ENCODE measurements at places on chromosomes 1 and 21.

- no peak for DNase-seq
These were observed 14.4 kb downstream of the FRRS1 start for GRCh38 chr1:99751877-99752504.

- no peak for DNase-seq
These were observed 70.5 kb upstream of the COL24A1 start for GRCh38 chr1:86227026-86227425.

- DNase-seq: no peak
These were observed 28.3 kb downstream of the SLC30A7 start for GRCh38 chr1:100924212-100924611.

- no peak for DNase-seq
These were observed 109.5 kb downstream of the PSMG1 start for GRCh38 chr21:39073717-39074116.

- DNase-seq: no peak
These were observed 84.7 kb downstream of the URB2 start for GRCh38 chr1:229710746-229711145.

GRCh38 chr1:236143104-236143948 lies 987 bp downstream of the GPR137B start:
- no peak for DNase-seq

GRCh38 chr1:50959303-50959912 lies 659 bp downstream of the FAF1 start:
- DNase-seq: no peak

DNA sequence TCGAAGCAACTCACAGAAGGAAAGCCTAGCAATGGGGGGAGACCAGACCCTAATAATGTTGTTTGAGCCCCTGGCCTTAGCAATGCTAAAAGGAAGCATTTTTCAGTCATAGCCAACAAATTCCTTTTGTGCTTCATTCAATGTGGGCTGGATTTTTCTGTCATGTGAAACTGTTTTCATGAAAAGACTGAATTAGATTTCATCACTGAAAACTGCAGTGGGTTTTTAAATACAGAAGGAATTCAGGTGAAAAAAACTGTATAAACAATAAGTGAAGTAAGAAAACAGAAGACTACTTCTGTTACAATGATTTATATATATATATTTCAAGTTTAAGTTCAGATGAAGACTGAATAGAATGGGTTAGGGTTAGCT lies 204.8 kb downstream of the SMYD3 start:
- no peak for DNase-seq

DNA sequence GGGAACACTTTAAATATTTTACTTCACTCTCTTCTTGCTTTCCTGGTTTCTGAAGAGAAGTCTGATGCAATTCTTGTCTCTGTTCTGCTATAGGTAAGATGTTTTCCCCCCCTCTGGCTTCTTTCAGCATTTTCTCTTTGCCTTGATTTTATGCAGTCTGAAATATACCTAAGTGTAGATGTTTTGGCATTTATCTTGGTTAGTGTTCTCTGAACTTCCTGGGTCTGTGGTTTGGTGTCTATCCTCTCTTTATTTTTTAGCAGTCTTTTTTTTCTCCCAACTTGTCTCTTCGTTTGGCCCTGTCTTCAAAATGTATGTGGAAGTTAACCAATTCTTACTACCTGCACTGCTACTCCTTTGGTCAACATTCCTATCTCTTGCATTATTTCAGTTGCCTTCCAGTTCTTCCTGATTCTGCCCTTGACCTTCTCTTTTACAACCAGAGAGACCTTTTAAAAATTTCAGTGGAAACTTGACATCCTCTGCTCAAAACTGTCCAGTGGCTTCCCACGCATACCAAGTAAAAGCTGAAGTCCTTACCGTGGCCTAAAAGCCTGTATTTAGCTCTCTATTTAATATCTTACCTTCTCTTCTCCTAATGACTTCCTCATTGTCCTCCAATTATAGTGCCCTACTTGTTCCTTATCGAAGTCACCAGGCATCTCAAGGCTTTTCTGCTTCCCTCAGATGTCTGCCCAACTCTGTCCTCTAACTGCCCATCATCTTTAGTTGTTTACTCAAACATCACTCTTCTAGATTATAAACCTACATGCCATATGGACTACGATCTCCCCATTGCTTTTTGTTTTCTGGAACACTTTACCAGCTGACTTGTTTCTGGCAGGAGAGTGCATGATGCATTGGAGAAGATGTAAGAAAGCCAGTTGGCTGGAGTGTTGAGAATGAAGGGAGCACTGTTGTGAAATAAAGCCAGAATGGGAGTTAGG lies 40.9 kb downstream of the RAP1A start:
- DNase-seq: no peak

GRCh38 chr1:61259379-61260148 lies 177.2 kb downstream of the NFIA start:
- no peak for DNase-seq

GRCh38 chr21:46455575-46456385 lies 2.9 kb upstream of the DIP2A start:
- DNase-seq: no peak

GRCh38 chr1:165942927-165943597 lies 115.6 kb downstream of the UCK2 start:
- DNase-seq: no peak

DNA sequence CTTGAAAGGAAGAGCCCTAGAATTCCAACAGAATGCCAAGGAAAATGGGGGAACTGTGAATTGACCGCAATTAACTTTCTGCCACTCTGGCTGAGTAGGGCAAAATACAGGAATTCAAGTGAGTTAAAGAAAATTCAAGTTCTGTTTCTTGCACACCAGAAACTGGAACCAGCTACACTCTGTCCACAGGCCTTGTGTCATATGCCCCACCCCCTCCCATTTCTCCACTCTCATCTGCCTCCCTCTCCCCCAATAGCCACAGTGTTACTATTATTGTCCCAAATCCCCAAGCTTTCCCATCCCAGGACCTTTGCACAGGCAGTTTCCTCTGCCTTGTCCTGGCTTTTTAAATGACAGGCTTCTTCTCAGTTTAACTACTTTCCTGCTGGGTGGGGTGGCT lies 4.3 kb upstream of the STK40 start:
- no peak for DNase-seq

DNA sequence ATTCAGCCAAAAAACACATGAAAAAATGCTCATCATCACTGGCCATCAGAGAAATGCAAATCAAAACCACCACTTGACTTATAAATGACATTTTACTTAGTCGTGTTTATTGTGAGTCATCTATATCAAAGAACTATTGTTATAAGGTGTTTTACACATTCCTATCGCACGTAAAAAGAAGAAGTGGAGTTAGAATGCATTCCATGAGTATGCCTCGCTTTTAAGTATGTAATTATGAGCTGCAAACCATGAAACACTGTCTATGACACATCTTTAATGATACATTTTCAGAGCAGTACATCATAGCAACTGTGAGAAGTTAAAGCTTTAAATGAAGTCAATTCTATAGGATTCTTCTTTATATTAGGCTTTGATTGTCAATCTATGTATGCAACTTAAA lies 614.3 kb upstream of the ADAMTS5 start:
- DNase-seq: no peak

DNA sequence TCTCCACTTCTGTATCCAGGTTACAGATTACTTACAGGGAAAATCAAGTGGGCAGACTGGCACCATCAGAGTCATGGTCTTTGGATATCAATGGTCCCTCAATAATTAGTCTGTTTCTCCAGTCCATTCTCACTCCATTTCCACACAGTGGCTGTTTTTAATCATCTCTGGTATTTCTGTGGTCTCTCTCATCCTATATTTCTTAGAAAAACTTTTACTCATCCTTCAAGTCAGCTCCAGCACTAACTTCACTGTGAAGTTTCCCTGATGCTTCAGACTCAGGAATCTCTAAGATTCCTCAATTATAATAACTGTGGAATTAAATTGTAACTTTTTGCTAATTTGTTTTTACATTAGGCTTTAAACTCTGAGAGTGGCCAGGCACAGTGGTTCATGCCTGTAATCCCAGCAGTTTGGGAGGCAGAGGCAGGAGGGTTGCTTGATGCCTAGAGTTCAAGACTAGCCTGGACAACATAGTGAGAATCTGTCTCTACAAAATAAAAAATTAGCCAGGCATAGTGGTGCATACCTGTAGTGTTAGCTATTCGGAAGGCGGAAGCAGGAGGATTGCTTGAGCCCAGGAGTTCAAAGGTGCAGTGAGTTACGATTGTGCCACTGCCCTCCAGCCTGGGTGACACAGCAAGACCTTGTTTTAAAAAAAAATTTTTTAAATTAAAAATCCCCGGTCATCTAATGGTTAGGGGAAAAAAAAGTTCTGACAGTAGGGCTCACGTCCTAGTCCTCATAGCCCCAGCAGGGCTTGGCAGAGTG lies 10.6 kb downstream of the CD160 start:
- no peak for DNase-seq

- no peak for DNase-seq
These were observed 100.3 kb downstream of the ATG4C start for GRCh38 chr1:62884156-62884740.

DNA sequence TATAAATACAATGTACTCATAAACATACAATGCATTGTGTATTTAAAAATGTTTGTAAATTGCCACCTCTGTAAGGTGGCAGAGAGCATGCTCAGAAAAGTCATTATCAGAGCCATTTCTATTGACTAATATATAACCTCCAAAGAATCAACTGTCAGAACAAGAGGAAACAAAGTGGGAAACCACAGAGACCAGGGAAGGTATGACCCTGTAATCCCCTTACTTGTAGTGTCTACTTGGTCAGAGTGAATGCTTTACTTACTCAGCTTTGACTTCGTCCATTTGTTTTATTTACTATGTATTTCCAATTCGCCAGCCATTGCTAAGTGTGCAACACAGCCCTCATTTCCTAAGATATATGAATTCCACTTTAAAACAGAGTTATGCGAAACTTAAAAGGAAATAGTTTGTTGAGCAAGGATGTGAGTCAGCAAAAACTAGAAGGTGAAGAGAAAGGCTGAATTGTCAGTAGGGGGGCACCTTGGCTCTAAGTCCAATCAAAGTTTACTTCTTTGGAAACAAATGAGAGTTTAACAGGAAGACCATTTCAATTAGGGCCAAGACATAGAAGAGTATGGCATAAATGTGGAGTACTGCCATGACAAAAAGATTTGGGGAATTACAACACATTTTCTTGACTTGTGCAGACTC lies 671.7 kb upstream of the PTBP2 start:
- no peak for DNase-seq

GRCh38 chr1:185393205-185393604 lies 76.2 kb upstream of the IVNS1ABP start:
- peak; percentile 82 for DNase-seq

DNA sequence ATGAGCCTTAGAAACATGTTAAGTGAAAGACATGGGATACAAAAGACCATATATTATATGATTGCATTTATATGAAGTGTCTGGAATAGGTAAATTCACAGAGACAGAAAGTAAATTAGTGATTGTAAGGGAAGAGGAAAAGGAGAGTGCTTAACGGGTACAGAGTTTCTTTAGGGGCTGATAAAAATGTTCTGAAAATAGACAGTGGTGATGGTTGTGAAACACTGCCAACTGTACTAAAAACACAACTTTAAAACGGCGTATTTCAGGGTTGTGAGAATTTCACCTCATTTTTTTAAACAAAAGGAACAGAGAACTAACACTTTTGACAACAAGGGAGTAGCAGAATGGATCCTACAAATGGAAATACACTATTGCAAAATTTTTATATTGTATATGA lies 13.4 kb downstream of the COP1 start:
- no peak for DNase-seq

- DNase-seq: no peak
These were observed 27.8 kb upstream of the ZNF281 start for GRCh38 chr1:200437556-200438203.

GRCh38 chr1:65175171-65176055 lies 27.4 kb downstream of the AK4 start:
- no peak for DNase-seq

GRCh38 chr1:181178241-181178879 lies 89.9 kb downstream of the IER5 start:
- DNase-seq: no peak

DNA sequence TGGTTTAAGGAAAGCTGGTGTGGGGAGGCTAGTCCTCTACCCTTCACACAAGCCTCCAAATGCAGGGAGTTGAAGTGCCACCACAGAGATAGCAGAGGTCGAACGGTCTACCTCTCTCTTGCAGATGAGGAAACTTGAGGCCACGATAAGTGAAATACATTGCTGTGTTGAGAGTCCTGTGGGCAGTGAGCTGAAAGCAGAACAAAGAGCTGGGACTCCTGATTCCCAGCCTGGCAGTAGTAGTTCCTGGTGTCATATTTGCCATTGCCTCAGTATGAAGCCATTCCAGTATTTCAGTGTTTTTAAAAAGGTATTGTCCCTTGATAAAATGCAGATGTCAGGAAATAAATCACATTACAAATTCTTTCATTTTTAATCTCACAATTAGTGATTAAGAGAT lies 28.6 kb downstream of the AK4 start:
- no peak for DNase-seq

- DNase-seq: no peak
These were observed 101.5 kb downstream of the ST6GALNAC3 start for GRCh38 chr1:76176000-76176399.

GRCh38 chr1:19066874-19067181 lies 110.4 kb upstream of the IFFO2 start:
- no peak for DNase-seq

GRCh38 chr1:47622776-47623556 lies 185.1 kb downstream of the FOXD2 start:
- no peak for DNase-seq

DNA sequence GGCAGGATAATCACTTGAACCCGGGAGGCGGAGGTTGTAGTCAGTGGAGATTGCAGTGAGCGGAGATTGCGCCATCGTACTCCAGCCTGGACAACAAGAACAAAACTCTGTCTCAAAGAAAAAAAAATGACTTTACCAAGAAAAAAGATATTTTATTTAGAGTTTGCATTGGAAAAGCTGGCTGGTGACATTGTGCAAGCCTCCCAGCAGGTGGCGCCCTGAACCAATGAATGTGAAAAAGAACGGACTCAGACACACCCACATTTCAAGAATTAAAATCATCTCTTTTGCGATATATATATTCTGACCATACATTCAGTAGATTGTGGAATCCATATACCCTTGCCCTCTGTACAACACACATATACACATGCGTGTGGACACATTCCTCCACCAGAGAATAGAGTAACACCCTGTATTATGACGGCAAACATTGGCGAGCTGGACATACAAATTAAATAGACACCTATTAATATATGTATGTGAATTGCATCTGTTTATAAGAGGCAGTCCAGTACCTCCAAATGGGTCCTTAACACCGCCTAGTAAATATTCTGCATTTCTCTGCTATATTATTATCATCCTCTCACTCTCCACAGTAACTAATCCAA lies 39.0 kb upstream of the CADM3 start:
- DNase-seq: peak; percentile 50

- DNase-seq: no peak
These were observed 207.4 kb upstream of the NRIP1 start for GRCh38 chr21:15272171-15272570.

DNA sequence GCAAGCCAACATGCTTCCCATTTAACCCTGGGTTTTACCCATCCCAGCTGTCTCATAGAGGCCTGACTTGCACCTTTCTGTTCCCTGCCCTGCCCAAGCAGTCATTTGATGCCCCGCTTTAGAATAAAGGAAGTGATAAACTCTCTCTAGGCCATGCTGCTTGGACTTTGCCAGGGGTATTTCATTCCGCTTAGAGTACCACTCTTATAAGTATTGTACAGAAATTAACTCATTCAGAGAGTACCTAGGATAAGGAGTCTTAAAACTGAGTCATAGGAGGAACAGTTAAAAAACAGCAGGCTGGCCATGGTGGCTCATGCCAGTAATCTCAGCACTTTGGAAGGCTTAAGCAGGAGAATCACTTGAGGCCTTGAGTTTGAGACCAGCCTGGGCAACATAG lies 21.0 kb upstream of the LYST start:
- DNase-seq: no peak

Measured in NCI-H1048 (cell line).